ENCODE measurements at places on chromosomes 2 and 18. TPM values are rescaled to one million over a fixed set of nuclear protein-coding genes. Genes with fewer than 3 reads are reported as not detected.

DNA sequence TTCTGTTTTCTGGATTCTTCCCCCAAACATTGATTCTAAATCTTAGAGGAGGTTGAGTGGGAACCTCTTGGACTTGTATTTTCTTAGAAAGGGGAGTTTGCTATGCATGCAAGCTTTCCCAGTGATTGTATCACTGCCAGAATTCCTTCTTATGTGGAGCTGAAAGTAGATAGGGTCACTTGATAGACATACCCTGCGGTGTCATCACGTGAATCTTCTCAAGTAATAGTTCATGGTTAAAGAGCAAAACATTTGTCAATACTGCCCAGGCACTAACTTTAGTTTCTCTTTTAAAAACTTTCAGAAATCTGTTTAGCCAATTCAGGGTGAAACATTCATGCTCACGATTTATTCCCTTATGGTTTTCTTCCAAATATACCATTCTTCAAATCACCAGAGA, 6.4 kb downstream of the PMAIP1 start:
- DNase-seq: no peak

DNA sequence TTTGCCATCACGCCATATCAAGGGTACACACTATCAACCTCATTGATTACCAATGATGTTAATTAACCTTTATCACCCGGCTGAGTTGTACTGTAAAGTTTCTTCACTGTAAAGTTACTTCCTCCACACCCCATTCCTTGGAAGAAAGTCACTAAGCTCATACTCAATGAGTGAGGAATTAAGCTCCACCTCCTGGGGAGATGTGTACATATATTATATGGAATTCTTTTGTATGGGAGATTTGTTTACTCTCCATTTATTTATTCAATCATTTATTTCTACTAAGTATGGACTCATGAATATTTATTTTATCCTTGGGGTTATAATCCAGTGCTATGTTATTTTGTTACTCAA, 56.8 kb downstream of the C2orf74 start:
- no peak for DNase-seq

GRCh38 chr2:134393075-134393461, 139.2 kb downstream of the MGAT5 start:
- DNase-seq: no peak

The MCFD2 gene
- 82.7 TPM for polyA plus RNA-seq

GRCh38 chr2:140814141-140814540, 1316.7 kb downstream of the LRP1B start:
- DNase-seq: no peak

GRCh38 chr2:70062270-70062669, 25.0 kb upstream of the PCBP1 start:
- no peak for DNase-seq

- no peak for DNase-seq
These were observed 893.5 kb upstream of the KLHL29 start for GRCh38 chr2:22491442-22491841.

GRCh38 chr2:114316532-114317300, 125.7 kb upstream of the DPP10 start:
- DNase-seq: no peak

GRCh38 chr18:3422905-3423304, 27.1 kb upstream of the TGIF1 start:
- no peak for DNase-seq

The HMSD gene
- polyA plus RNA-seq: 1.1 TPM

DNA sequence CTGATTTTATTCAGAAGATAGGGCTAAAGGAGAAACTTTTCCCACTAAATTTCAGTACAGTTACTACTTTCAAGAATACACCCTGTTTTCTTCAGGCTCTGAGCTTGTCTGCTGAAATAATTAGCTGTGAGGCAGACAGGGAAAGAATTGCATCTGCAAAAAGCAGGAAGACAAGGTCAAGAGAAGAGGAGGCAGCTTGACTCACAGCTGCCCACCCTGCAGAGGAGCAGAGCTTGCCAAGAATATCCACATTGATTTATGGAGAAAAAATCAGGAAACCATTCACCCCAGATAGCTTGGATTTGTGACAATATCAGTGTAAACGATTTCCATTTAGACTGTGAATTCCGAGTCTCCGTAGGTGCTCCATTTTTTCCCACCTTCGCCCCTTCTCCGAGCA, 49.0 kb downstream of the ACTR2 start:
- DNase-seq: no peak

DNA sequence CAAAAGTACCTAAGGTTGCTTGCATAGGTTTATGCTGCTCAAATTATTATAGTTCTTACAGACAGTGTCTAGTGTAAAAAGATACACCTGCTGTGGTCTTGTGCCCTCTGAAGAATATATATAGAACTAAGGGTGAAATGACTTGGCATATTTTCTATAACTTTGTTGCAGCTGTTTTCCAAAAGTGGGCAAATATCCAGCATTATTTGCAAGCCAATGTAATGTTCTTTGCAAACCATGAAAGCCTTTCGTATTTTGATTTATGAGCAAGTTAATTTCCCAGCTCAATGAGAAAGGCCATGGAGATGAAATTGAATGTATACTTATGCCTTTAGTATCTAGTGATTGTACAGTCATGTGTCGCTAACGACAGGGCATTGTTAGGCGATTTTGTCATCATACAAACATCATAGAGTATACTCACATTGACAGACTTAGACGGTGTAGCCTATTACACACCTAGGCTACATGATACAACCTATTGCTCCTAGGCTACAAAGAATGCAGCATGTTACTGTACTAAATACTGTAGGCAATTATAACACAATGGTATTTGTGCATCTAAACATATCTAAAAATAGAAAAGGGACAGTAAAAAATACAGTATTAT, 116.3 kb downstream of the PLCL1 start:
- no peak for DNase-seq

The SLC16A14 gene
- polyA plus RNA-seq: 6.5 TPM

The SKA1 gene
- 7.0 TPM for polyA plus RNA-seq

DNA sequence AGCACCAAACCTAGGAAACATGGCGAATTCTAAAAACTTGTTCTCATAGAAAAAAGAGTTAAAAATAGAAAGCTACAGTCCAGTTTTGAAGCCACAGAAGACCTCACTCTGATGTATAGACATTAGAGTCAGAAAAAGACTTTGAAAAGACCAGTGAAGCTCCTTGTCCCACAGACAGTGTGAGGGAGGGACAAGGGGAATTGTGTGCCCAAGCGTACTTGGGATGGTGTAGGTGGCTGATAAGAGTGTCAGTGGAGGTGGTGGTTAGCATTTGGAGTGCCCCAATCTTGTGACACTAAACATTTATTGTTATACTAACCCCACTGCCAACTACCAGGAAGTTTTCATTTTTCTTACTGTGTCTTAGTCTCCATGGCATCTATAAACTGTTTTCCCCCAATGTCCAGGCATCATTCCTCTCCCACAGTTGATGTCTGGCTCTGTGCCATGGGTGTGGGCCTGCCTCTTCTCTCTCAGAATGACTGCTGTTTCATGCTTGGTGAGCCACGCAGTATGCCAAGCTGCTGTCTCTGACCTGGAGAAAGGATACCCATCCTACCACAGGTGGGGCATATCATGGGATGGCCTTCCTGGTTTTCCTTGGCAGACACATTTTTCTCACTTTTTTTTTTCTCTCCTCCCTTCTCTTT, 161.4 kb downstream of the RPIA start:
- DNase-seq: peak; percentile 33

DNA sequence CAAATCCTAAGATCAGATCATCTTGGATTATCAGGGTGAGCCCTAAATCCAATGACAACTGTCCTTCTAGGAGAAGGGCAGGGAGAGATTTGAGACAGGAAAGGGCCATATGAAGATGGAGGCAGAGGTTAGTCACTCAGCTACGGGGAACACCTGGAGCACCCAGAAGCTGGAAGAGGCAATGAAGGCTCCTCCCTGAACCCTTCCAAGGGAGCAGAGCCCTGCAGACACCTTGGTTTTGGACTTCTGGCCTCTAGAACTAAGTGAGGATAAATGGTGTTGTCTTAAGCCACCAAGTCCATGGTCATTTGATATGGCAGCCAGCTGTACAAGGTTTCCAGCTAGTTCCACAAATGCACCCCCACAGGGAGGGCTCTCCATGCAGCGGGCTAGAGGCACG, 6.9 kb upstream of the PTPN2 start:
- no peak for DNase-seq

GRCh38 chr2:228624733-228625132, 443.2 kb upstream of the SPHKAP start:
- no peak for DNase-seq

The KIF5C gene
- polyA plus RNA-seq: 4.6 TPM

DNA sequence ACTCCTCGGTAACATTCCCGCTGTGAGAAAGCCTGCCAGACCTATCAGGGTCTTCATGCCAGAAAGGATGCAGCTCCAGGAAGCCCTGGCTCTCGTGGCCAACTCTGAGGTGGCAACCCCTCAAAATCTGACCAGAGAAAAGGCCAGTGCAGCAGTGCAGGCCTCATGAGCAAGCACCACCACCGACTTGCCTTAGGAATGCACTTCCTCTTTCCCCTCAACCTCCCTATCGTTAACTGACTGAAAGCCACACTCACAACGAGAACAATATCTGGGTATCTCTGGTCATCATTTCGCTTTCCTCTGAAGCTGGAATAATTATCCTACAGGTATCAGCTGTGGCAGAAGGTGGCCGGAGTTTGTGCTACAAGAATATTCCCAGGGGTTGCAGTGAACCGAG, 101.4 kb upstream of the POU3F3 start:
- DNase-seq: no peak

DNA sequence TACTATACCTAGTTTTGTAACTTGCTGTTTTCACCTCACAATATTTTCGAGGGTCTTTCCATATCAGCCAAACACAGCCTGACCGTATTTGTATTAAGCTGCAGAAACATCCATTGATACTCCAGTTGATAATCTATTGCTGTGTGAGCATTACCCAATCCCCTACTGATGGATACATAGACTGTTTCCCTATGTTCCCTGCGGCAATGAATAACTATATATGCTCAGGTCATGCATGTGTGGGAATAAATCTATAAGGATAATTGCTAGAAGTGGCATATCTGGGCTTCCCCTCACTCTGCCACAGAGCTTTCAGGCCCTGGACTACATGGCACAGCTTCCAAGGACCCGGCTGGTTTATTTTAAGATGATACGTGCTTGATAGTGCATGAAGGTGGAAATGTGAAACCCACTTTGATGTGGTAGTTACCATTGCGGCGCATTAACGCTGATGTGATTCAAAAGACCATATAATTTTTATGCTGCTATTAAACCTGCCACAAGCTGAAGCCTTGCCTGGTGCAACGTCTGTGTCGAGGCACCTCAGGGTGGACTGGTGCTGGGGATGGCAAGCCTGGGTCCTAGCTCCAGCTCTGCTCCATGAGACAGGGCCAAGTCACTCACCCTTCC, 130.8 kb upstream of the MSH6 start:
- peak; percentile 52 for DNase-seq

GRCh38 chr2:23662941-23663920, 263.7 kb downstream of the ATAD2B start:
- DNase-seq: no peak

DNA sequence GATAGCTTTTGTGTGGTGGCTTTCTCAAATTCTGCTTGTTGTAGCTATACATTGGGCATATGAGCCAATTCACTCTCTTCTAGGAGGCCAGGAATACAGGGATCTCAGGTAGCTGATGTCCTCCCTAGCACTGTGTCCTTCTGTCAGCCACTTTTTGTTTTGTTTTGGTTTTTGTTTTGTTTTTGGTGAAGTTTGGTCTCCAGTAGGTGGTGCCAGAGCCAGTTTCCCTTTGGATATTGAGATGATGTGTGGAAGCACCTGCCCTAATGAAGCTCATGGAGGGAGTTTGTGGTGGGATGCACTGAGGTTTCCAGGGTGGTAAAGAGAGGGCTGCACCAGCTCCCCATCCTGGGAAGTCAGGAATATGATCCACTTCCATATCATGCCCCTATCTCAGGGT, 100.5 kb upstream of the VWC2L start:
- no peak for DNase-seq

The LAMA1 gene
- polyA plus RNA-seq: 90.0 TPM

DNA sequence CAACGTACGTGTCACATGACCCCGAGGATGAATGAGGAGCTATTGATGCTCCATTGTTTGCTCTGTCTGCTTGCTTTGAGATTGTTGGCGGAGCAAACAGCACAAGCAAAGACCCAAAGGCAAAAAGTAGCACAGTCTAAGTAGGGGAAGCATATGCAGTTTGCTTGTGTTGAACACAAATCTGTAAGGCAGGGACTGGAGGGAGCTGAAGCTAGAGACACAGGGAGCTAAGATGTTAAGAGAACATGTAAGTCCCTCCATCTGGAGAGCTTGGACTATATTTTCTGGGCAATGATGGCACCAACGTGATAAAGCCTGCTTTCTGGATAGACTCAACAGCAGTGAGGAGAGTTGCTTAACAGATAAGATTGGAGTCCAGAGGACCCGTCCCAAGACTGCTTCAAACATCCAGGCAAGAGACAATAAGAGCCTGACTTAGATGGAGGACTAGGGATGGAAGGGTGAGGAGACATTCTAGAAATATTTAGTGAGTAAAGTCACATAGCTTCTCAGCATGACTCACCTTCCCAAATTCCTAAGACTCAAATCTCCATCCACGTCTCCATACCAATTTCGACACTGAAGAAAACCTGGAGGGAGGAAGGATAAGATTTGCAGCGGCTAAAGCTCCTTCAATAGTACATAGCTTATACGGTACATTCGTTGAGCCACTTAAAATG, 88.1 kb upstream of the KLF7 start:
- no peak for DNase-seq

DNA sequence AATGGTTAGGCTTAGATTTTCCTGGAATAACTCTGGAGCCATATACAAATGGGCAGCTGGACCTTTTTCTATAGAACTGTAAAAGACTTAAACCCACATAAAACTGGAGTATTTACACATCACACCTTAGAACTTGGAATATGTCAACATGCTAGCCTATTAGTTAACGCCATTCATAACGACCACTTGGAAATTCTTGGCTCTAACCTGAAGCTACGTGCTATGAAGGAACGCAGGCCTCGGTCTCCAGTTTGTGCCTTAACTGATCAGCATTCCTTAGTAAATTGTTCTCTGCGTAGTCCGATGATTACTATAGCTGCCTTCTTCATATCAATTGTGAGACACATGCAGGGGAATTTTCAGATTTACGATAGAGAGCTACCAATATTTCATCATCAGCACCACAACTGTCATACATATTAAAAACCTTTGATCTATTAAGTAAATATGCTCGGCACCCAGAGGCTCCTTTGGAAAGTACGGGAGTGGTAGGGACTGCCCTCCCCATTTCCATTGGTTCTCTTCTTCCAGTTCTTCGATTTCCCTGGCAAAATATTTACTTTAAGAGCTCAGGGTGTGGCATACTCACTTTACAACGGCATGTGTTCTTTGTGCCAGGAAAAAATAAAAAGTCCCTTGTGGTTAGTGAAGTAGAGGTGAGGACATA, 17.5 kb upstream of the CCL20 start:
- no peak for DNase-seq
